ENCODE measurements at places on chromosomes 11 and 22.

DNA sequence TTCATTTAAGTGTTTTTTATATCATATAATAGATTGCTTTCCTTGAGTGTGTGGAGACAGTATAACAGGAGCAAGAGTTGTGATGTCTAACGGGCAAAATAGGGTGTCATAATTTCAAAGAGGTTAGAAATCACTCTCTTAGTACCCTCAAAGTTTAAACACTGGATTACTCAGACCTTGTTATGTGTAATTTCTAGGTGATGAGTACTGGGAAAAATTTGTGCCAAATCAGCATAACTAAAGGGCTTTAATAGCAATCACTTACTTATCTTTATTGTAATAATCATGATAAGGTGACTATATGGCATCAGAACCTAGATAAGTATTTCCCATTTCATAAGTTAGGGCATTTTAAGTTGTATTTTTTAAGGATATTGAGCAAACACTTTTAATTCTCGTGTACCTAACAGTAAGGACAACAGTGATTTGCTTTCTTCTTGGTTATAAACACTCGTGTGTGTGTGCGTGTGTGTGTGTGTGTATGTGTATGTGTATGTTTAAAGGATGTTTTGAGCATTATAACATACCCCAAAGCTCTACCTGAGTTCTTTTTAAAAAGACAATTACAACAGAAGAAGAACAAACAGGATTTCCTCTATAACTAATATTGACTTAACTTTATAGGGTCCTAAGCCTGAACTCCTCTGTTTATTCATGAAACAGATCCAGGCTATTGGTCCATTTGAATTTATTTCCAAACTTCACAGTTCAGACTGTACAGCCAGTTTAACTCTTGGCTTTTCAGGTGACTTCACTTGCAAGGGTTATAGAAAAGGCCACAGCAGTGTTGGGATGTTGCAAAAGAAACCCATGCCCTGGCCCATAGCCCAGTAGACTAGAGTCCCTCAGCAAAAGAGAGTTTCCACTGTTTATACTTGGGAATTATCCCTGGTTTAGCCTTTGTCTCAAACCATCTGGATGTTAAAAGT lies 23.7 kb upstream of the PDE3B start:
- peak; percentile 11 for DNase-seq

GRCh38 chr11:65912845-65913244 lies 6.0 kb downstream of the C11orf68 start:
- DNase-seq, result peak; percentile 86

GRCh38 chr11:18657673-18658072 lies 23.5 kb upstream of the SPTY2D1 start:
- no peak for DNase-seq

- no peak for DNase-seq
Observed at GRCh38 chr11:123523539-123523938, 93.5 kb downstream of the GRAMD1B start.

GRCh38 chr11:7454854-7455253 lies 30.5 kb upstream of the OLFML1 start:
- no peak for DNase-seq

DNA sequence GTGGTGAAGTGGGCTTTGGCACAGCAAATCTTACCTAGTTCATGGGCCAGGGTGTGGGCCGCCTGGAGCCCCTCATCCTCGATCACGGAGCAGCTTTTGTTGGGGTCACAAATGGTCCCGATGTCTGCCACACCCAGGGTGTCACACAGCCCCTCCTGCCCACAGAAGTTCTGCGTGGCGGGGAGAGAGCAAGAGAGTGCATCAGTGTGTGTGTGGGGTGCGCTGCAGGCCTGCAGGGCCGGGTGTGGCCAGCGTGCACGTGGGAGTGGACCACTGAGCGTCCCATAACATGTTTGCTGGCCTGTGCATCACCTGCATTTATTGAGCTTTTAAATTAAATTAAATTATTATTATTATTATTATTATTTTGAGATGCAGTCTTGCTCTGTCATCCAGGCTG lies 11.5 kb downstream of the ADAMTS8 start:
- DNase-seq, result no peak

DNA sequence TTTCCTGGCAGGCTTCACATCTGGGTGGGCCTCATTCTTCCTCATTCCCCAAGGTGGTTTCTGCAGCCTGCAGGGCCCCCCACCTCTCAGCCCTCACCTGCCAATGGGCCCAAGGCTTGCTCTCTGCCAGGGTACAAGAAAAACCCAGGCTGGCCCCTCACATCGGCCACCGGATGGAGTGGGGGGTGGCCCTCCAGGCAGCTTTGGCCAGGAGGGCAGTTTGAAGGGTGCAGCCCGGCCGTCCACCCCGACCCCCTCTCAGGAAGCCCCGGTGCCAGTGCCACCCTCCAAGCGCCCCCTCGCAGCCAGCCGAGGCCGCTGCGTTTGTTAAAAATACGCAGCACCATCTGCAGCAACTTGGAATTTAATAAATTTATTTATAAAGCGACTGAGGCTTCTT lies 196.7 kb downstream of the CTTN start:
- no peak for DNase-seq

- DNase-seq, result no peak
Observed at GRCh38 chr11:2301631-2302305, at the start of the genes C11orf21 and TSPAN32. TSS of gene C11orf21 (minus strand) at chr11:2301918. CDS start at chr11:2301808, 110 bp downstream. TSS of gene TSPAN32 (plus strand) at chr11:2302013. CDS start at chr11:2302150, 137 bp downstream.
